ENCODE measurements at places on chromosomes 2 and 18.

DNA sequence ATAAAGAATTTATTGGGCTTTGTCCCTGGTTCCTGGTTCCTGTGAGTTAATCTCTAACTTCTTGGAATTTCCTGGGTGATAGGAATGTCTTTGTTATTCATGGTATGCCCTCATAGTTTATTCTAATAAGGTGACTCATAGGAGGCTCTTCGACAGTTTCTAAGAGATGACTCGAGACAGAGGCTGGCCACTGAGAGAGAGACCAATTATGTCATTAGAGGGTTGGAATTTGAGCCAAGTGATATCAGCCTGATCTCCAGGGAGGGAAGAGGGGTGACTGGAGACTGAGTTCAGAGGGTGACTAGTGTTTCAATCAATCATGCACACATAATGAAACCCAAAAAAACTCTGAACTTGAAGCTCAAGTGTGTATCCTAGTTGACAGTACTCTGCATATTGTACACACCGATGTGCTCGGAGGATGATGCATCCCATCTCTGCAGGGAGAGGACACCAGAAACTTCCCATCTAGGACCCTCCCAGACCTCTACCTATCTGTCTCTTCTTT lies 185.7 kb downstream of the MTCL1 start:
- DNase-seq = no peak

DNA sequence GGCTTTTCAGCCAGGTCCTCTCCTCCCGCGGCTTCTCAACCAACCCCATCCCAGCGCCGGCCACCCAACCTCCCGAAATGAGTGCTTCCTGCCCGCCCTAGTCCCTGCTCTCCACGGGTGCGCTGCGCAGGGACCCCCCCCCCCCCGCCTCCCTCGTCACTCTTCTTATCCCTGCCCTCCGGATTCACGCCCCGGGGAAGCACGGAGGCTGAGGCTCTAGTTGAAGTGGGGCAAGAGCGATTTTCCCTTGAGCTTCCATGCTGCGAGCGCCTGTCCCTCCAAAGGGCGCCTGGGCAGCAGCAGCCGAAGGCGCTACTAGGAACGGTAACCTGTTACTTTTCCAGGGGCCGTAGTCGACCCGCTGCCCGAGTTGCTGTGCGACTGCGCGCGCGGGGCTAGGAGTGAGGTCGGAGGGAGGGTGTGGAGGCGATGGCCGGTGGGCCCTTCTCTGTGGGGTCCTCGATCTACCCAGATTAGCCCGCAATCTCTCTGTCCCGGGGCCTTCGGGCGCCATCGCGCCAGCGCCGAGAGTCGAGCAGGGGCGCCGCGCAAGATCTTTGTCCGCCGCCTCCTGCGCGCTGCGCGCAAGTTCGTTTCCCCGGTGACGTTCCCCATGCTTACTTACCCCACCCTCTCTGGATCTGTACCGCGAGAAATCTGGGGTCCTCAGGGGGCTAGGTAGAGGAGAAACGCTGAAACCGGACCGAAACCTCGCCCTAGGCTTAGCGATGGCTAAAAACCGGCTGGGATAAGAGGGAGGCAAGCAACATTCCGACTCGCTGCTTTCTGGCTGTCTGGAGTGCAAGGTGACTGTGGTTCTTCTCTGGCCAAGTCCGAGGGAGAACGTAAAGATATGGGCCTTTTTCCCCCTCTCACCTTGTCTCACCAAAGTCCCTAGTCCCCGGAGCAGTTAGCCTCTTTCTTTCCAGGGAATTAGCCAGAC lies 677 bp downstream of the GAD1 start:
- no peak for DNase-seq

GRCh38 chr2:136093583-136093982 lies 24.4 kb downstream of the CXCR4 start:
- DNase-seq = no peak

GRCh38 chr18:79928563-79928960 lies 22.9 kb downstream of the SLC66A2 start:
- no peak for DNase-seq

DNA sequence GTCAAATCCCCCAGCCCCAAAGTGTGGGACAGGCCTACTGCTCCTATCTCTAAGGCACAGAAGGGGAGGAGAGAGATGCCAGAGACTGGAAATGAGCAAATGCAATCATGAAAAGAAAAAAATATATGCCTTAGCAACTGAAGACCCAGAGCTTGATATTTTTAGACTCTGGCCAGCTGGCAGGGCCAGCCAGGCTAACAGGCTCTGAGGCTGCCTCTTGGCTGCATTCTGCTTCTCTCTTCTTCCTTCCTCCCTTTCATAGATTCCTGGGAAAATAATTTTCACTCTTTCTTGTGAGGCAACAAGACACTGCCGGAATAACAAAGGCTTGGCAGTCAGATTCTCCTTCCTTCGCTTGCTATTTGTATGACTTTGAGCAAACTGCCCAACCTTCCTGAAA lies 209.1 kb downstream of the RAD51AP2 start:
- no peak for DNase-seq

- no peak for DNase-seq
Observed at GRCh38 chr2:14081521-14081920, 551.0 kb upstream of the LRATD1 start.

GRCh38 chr2:213627054-213627710 lies 342.9 kb downstream of the SPAG16 start:
- no peak for DNase-seq
